Substantia nigra (tissue), 51 donors: ENCODE measurements at places on chromosomes 2 and 18.

DNA sequence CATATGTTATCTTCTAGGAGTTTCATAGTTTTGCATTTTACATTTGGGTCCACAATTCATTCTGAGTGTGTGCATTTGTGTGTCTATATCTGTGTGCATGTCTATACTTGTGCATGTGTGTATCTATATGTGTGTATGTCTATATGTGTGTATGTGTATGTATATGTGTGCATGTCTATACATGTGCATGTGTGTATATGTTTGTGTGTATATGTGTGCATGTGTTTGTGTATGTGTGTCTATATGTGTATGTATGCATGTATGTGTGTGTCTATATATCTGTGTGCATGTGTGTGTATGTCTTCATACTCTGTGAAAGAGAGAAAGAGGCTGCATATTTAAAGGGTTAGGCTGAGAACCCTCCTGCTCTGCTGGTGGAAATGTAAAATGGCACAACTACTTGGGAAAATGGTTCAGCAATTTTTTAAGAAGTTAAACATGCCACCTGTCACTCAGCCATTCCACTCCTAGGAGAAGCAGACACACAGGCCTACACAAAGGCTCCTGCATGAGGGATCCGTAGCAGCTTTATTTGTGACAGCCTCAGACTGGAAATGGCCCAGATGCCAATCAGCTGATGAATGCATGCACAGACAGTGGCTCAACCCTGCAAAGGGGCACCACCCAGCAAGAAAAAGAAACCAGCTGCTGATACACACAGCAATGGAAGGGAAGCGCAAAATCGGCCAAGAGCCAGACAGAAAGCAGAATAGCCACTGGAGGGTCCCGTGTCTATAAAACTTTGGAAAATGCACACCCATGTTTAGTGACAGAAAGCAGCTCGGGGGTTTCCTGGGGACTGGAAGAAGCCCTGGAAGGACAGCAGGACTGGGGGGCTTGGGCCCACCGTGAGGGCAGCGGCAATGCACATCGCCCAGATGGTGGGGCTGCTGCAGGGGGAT is 146.8 kb downstream of the SEPTIN10 start:
- DNase-seq: peak; percentile 33

DNA sequence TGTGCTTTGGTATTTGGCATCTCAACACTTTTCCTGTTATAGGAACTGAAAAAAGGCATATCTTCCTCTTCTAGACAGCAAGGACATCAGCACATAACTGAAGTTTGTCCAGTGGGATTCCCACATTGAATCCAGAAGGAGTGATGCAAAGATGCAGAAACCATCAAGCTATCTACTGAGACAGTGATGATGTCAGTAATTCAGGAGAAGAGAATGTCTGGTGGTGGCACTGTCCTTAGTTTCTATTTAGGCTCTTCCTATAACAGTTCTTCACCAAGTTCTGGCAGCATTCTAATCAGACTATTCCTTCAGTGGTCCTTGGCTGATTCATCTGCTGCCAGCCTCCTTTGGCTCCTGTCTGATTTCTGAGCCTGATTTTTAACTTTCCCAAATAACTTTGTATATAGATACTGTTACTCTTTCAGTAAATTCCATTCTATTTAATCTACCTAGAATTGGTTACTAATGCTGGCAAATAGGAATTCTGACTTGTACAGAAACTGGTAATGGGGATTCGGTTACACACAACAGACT is 56.6 kb upstream of the AGPS start:
- no peak for DNase-seq

DNA sequence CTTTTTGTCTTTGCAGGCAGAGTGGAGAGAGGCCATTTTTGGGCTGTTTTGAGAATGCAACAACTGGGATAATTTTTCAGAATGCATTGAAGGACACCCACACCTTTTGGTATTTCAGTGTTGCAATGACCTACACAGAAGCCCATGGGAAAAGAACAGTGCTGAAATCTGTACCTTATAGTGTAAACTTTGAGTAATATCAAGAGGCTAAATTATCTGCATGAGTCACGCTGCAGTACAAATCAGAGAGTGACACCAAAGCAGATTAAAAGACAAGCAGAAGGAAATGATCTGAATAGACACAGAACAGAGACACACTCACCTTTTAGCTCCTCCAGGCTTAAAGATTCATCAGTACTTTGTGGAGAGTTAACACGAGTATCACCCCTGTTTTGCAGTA is 265.3 kb downstream of the PAX3 start:
- no peak for DNase-seq

GRCh38 chr2:160484859-160485520 is 8.6 kb downstream of the RBMS1 start:
- DNase-seq: no peak

- no peak for DNase-seq
These were observed 10.7 kb upstream of the STAM2 start for GRCh38 chr2:152186262-152186661.

- no peak for DNase-seq
These were observed 46.3 kb downstream of the ZNF519 start for GRCh38 chr18:14085770-14086457.
